ENCODE measurements at places on chromosomes 1 and 21. TPM values are rescaled to one million over a fixed set of nuclear protein-coding genes. Genes with fewer than 3 reads are reported as not detected.

CADM3 gene
- polyA plus RNA-seq: 13.4 TPM

TRIM58 gene
- 2.9 TPM for polyA plus RNA-seq

KCNJ15 gene
- polyA plus RNA-seq: 13.0 TPM

OR2T35 gene
- polyA plus RNA-seq: not detected

DEPDC1 gene
- 10.8 TPM for polyA plus RNA-seq

LIX1L gene
- 16.6 TPM for polyA plus RNA-seq

C4BPB gene
- polyA plus RNA-seq: 1.6 TPM

OR2M5 gene
- polyA plus RNA-seq: not detected

C1orf53 gene
- 8.6 TPM for polyA plus RNA-seq

FAM3B gene
- polyA plus RNA-seq: 14.1 TPM

OR2T2 gene
- not detected for polyA plus RNA-seq

PKP1 gene
- 0.11 TPM for polyA plus RNA-seq

OR2L13 gene
- 0.63 TPM for polyA plus RNA-seq

SYT14 gene
- 3.4 TPM for polyA plus RNA-seq

GABRD gene
- polyA plus RNA-seq: 7.8 TPM

BRINP3 gene
- 10.6 TPM for polyA plus RNA-seq

UBE2U gene
- polyA plus RNA-seq: 72.2 TPM

ELAPOR1 gene
- 82.3 TPM for polyA plus RNA-seq

TMCO4 gene
- polyA plus RNA-seq: 10.5 TPM

CAPN8 gene
- polyA plus RNA-seq: 4.3 TPM

LAX1 gene
- polyA plus RNA-seq: 0.26 TPM

IL19 gene
- 0.37 TPM for polyA plus RNA-seq

S100A9 gene
- polyA plus RNA-seq: 36.6 TPM

PRELP gene
- polyA plus RNA-seq: 26.5 TPM

THEM5 gene
- 0.57 TPM for polyA plus RNA-seq

CATSPERE gene
- polyA plus RNA-seq: 46.0 TPM

SNAP47 gene
- 72.2 TPM for polyA plus RNA-seq

KCNH1 gene
- 4.2 TPM for polyA plus RNA-seq

COL9A2 gene
- 3.5 TPM for polyA plus RNA-seq

KCNJ10 gene
- polyA plus RNA-seq: 1.9 TPM

E2F2 gene
- polyA plus RNA-seq: 4.8 TPM

ARMH1 gene
- polyA plus RNA-seq: 42.9 TPM

KRTAP21-2 gene
- polyA plus RNA-seq: 2.5 TPM

GJB5 gene
- polyA plus RNA-seq: not detected

GSTM3 gene
- polyA plus RNA-seq: 1,464 TPM

RYR2 gene
- polyA plus RNA-seq: 5.4 TPM

ERI3 gene
- 140 TPM for polyA plus RNA-seq

CYP4Z1 gene
- 1.0 TPM for polyA plus RNA-seq

PGLYRP4 gene
- polyA plus RNA-seq: 0.17 TPM

HNRNPR gene
- 89.6 TPM for polyA plus RNA-seq

HSD3B1 gene
- polyA plus RNA-seq: not detected

SPRR2A gene
- not detected for polyA plus RNA-seq

ACTRT2 gene
- 183 TPM for polyA plus RNA-seq

POFUT2 gene
- 63.3 TPM for polyA plus RNA-seq

MAP7D1 gene
- polyA plus RNA-seq: 50.2 TPM

GPR89A gene
- polyA plus RNA-seq: 35.6 TPM

SPRR2G gene
- polyA plus RNA-seq: 1.9 TPM

PCSK9 gene
- 1.3 TPM for polyA plus RNA-seq

Data from testis (tissue), 5 donors.